ENCODE measurements at places on chromosomes 2 and 18.

DNA sequence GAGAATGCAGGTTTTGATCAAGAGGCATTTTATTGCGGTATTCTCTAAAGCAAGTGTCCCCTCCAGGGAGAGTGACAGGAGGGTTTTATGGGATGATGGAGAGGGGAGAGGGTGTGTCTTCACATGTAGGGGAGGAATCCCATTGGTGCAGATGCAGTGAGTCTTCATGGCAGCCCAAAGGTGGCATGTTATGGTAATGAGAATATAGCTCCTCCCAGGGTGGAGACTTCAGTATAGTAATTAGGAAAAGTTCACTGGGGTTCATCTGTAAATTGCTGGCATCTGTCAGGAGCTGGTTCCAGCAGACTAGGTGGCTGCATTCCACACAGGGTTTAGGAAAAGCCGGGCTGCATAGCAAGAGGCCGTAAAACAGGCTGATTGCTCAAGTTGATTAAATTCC lies 230.7 kb upstream of the CCDC68 start:
- no peak for DNase-seq

DNA sequence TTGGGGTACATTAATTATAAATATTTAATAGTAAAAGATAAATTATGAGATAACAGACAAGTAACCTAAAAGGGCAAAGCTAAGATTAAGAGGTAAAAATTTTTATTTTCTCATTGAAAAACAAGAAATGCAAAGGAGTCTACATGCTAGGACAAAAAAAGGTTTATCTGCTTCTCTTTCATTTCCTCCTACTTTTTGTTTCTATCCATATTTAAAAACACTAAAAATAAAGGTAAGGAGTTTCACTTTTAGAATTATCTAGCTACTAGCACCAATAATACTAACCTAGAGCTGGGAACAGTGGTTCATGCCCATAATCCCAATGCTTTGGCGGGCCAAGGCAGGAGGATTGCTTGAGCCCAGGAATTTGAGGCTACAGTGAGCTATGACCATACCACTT lies 1551.7 kb upstream of the SLC39A10 start:
- no peak for DNase-seq

- no peak for DNase-seq
Observed at GRCh38 chr2:190571686-190572085, 37.2 kb upstream of the NEMP2 start.

GRCh38 chr18:34025191-34025801 lies 199.4 kb downstream of the NOL4 start:
- DNase-seq, result no peak

GRCh38 chr2:21039080-21039556 lies 4.8 kb downstream of the APOB start:
- no peak for DNase-seq

GRCh38 chr2:240886678-240887609 lies 9.0 kb downstream of the MAB21L4 start:
- no peak for DNase-seq

DNA sequence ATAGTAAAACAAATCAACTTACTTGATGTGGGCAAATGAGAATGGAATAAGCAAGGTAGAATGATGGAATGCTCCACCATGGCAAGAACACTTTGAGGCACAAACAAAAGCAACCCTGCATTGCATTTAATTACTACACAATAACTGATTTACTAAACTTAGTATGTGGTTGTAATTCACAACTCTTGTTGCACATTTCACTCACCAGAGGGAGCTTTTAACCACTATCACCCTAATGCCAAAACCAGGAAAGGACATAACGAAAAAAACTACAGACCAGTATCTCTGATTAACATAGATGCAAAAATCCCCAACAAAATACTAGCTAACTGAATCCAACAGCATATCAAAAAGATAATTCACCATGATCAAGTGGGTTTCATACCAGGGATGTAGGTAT lies 659.8 kb downstream of the CPS1 start:
- DNase-seq, result no peak

GRCh38 chr18:41893432-41893831 lies 61.6 kb upstream of the PIK3C3 start:
- DNase-seq, result no peak

DNA sequence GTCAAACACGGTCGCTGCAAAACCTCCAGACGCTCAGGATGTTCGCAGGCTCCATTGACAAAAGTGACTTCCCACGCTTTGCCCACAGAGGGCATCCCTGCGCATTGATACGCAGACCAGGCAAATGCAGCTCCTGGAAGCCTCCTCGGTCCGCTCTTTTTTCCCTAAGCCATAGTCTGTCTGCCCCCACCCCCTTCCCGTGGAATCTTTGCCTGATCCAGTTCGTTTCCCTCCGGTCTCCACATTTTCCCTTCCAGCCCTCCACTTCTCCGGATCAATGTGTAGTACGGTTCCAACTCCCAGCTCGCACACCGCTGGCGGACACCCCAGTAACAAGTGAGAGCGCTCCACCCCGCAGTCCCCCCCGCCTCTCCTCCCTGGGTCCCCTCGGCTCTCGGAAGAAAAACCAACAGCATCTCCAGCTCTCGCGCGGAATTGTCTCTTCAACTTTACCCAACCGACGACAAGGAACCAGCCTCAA lies at the start of gene DCC:
DCC (plus strand) TSS at position 307 of the 481 bp plus-strand sequence. CDS start 591 bp downstream, outside the sequence.
- no peak for DNase-seq

GRCh38 chr2:181848261-181848886 lies 43.2 kb upstream of the ITPRID2 start:
- DNase-seq, result no peak

DNA sequence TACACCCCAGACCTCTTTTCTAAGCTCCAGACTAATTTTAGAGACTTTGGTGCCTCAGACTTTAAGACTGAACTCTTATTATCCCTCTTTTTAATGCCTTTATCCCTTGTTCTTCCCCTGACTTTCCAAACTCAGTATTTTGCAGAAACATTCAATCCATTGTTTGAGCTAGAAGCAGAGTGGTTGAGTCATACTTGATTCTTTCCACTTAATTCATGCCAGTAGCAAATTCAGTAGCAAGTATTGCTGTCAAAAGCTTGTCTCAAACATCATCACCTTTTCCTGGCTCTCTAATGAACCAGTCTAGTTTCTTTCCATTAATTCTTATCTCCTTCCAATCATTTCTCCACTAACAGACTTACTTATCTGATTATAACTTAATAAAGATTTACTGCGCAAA lies 699.7 kb upstream of the ZNF804A start:
- DNase-seq, result no peak

- DNase-seq, result no peak
Observed at GRCh38 chr2:61510674-61511671, 27.2 kb downstream of the XPO1 start.

GRCh38 chr2:49042488-49042887 lies 111.8 kb downstream of the FSHR start:
- DNase-seq, result no peak

- DNase-seq, result no peak
Observed at GRCh38 chr18:27608742-27609141, 423.6 kb upstream of the CHST9 start.

- DNase-seq, result no peak
Observed at GRCh38 chr18:79881695-79882094, 69.8 kb downstream of the SLC66A2 start.

DNA sequence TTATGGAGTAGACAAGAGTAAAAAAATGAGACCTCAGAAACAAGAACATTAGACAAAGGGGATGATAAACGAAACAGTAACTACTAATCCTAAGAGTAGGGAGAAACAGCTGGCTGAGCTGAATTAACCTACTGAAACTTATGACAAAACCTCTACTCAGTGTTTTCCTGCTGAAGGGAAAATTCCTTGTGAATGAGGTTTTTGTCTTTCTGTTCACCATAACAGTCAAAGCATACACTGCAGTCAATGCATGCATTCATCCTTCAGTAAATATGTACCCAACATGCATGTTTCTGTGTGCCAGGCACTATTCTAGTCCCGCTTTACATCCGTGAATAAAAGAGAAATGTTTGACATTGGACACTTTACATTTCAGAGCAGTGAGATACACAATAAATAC lies 805.6 kb upstream of the KLHL29 start:
- no peak for DNase-seq

DNA sequence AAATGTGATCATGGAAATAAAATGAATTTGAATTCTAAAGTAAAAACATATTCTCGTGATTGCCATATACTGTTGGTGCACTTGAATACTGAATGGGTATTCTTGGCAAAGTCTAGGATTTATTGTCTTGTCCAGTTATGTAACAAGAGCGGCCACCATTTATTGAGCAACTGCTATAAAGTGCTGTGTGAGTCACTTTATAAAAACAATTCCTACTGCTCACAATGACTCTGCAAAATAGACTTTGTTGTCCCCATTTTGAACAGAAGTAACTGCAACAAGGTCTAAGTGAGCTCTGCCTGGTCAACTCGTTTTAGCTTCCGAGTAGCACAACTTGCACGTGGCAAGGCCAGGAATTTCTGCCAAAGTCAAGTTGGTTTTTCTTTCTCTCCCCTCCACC lies 995.6 kb upstream of the FANCL start:
- no peak for DNase-seq
